ENCODE measurements at places on chromosomes 11 and 22. TPM values are rescaled to one million over a fixed set of nuclear protein-coding genes. Genes with fewer than 3 reads are reported as not detected.

DNA sequence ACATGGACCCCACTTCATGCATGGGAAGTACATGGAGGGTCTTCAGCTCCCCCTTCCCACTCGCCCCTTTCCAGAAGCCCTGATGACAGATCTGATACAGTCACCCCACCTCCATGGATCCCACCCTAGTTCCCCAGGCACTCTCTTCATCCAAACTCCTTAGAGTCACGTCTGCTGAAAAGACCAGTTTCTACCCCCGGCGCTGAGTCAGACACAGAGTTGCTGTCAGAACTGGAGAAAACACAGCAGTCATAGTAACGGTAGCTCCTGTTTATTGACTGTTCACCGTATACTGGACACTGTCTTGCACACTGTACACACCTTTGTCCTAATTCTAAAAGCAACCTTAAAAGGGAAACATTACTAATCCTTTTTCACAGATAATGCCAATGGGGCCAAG is 29.1 kb downstream of the DRD2 start:
- DNase-seq: peak; percentile 77

GUCY1A2 gene
- 0.39 TPM for total RNA-seq

- DNase-seq: no peak
Observed at GRCh38 chr11:66293777-66294625, 2.3 kb downstream of the TMEM151A start.

DNA sequence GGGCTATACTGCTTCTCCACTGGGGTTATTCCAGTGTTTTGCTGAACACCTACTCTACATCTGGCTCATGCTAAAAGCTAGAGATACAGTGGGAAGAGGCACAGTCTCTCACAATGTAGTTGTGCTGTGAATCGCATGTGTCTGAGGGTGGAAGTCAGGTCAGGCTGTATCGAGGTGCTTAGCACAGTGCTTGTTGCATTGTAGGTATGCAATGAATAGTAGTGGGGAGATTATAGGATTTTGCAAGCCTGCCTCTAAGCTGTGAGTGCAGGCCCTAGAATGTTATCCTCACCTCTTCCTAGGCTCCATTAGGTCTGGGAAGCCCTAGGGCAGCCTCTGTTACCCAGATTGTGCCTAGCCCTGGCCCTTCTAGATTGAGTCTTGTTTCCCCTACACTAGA is 37.4 kb downstream of the MYO18B start:
- DNase-seq: no peak

DNA sequence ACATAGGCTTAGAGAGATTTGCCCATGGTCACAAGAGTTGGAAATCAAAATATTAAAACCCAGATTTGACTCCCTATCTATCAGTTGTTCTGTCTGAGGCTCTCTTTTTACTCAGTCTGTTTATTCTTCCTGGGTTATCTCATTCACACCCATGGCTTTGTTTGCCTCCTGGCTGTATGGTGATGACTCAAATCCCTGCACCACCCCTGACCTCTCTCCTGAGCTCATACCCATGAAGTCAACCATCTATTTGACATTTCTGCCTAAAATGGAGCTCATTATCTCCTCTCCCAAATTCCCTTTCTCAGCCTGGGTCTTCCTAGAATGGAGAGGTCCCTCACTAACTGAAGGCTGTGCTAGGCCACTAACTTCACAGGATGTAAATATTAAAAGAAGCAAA is 27.8 kb upstream of the CCDC134 start:
- peak; percentile 65 for DNase-seq

NLRP14 gene
- not detected for total RNA-seq

GRCh38 chr11:92152245-92152644 is 72.4 kb upstream of the FAT3 start:
- DNase-seq: no peak

GRCh38 chr11:134363161-134363560 is 31.4 kb downstream of the GLB1L2 start:
- DNase-seq: no peak

DNA sequence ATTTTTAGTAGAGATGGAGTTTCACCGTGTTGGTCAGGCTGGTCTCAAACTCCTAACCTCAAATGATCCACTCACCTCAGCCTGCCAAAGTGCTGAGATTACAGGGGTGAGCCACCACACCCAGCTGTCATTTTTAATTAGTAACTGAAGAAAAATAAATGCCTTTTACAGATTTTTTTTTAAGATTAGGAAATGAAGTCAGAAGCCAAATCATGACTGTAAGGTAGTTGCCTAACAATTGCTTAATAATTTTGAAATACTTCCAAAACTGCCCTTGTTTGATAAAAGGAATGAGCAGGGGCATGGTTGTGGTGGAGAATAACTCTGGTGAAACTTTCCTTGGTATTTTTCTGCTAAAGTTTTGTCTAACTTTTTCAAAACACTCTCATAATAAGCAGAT is 98.9 kb upstream of the SLC5A12 start:
- DNase-seq: peak; percentile 6

- DNase-seq: peak; percentile 54
Observed at GRCh38 chr11:47948137-47948536, 32.2 kb upstream of the PTPRJ start.

GRCh38 chr11:120238968-120239620 is 846 bp upstream of the POU2F3 start:
- DNase-seq: no peak

DNA sequence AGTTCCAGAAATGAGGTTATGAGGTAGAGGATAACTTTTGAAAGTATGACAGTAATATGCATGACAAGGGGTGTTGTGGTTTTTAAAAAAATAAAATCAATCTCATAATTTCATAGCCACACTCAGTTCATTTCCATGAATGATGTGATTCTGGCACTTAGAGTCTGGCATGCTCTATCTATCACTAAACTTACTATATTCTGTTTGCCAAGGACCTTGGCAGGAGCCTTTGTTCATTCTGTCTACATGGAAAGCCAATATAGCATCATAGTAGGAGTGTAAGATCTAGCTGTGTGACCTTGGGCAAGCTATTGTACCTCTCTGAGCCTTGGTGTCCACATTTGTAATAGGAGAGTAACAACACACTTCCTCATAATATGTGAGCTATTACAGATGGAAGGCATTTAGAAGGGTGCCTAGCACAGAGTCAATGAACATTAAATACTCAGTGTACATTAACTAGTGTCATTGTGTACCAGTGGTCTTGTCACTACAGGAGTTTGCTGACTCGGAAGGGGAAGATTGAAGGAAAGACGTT is 507.6 kb downstream of the SOX6 start:
- no peak for DNase-seq

TTC36 gene
- 0.32 TPM for total RNA-seq

MUC15 gene
- 6.0 TPM for total RNA-seq

- peak; percentile 34 for DNase-seq
Observed at GRCh38 chr11:61160487-61161189, 588 bp downstream of the VPS37C start.

TIGD3 gene
- total RNA-seq: 1.7 TPM

DNA sequence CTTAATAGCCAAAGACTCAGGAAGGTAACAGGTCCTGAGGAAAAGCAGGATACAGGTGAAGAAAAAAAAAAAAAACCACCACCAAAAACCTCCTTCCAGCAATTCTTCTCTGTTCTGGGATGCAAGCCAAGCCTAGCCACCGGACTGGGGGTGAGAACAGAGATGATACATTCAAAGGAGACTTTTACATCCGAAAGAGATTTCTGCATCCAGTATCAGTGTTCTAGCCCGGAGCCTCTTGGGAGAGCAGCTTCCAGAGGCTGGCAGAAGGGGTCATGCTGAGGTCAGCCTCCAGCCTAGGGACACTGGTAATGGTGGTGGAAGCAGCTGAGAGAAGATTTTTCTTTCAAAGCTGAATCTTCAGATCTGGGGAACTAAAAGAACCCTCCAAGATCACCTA is 76.2 kb downstream of the KCNC1 start:
- peak; percentile 80 for DNase-seq

DNA sequence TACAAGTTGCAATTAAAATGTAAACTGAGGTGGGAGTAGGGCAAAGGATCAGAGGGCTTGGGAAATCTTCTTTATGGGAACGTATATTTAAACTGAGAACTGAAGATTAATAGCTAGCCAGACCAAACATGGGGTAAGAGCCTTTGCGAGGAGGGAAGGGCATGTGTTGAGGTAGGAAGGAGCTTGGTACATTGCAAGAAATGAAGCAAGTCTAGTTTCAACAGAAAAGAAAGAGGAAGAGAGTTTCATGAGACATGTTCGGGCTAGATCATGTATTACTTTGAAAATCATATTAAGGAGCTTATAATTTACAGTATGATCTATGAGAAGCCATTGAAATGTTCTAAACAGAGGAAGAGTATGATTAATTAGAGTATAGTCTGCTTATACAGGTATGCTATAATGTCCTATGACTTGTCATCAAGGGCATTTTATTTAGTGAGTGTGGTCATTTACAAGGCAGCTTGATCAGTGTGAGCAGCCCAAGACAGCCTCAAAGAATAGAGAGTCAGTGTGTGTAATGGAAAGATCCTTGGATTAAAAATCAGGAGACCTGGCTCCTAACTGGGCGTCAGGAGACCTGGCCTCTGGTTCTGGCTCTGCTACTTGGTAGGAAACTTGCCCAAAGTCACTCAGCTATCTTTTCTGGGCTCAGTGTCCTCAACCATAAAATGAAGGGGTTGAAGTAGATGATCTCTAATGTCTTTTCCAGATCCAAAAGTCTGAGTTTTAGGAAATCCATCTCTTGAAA is 10.9 kb downstream of the GAS2 start:
- DNase-seq: no peak

DNA sequence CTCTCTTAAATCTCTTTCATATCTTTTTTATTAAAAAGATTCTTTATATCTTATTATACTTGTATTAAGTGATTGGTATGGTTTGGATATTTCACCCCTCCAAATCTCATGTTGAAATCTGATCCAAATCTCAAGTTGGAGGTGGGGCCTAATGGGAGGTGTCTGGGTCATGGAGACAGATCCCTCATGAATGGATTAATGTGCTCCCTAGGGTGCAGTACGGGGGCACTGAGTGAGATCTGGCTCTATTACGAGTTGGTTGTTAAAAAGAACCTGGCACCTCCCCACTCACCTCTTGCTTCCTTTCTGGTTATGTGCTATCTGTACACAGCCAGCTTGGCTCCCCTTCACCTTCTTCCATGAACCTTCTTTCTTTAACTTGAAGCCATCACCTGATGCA is 149.6 kb downstream of the CWF19L2 start:
- no peak for DNase-seq

GRCh38 chr11:2777386-2777785 is 77.6 kb upstream of the KCNQ1OT1 start:
- peak; percentile 83 for DNase-seq

MS4A12 gene
- 0.27 TPM for total RNA-seq

DEFB131B gene
- not detected for total RNA-seq

DNA sequence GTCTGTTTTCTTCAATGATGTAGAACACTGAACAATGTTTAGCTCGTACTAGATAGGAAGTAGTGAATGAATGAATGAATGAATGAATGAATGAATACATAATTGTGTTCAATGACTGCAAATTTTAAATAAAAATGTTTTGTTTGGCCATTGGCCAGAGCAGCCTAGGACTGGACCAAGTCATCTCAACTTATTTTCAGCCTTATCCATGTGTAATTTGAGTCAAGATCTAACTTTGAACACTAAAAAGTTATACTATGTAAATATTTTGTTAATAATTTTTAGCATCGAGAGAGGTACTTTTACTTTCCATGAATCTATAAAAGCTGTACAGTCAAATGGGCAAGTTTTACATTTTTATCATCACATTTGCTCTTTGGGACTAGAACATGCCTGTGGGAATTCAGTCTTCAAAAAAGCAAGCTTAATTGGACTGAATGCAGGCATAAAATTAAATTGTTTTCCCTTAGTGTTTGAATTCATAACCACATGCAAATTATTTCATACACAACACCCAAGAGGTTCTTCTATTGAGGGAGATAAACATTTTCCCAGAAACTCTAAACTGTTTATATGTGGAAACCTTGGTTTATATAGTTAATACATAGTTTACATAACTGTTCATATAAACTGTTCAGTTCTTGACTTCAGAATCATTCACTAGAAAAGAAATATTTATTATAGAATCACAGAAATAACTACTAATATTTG is 222.1 kb upstream of the ANO3 start:
- no peak for DNase-seq

GRCh38 chr11:93028960-93029522 is 59.6 kb downstream of the MTNR1B start:
- DNase-seq: no peak

DNA sequence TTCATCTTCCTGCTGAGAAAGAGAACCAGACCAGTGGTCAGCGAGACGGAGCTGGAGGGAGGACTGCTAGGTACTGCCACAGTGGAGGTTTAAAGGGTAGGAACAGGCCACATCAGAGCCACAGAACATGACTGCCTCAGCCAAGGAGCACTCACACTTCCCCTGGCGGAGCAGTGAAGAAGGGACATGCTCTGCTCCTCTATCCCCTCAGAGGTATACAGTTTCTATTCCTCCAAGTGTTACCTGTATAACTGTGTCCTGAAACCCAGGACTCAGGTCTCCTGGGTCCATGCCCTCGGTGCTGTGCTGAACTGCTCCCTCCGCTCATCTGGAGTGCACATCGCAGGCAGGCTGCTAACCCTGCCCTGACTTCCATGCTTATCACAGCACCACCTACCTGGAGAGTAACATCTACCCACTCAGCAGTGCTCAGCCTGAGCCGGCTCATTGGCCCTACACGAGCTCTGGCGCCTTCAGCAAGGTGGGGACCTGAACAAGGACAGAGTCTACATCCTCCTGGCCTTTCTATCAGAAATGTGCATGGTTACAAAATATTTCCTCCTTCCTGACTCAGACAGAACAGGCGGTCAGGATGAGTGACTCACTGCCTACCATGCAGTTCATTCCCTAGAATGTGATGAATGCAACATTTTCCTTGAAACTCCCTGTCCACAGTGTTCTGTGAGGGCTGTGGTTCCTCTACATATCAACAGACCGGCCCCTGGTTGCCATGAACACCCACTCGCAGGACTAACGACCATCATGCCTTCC is 52.9 kb downstream of the C11orf58 start:
- DNase-seq: peak; percentile 98

DNA sequence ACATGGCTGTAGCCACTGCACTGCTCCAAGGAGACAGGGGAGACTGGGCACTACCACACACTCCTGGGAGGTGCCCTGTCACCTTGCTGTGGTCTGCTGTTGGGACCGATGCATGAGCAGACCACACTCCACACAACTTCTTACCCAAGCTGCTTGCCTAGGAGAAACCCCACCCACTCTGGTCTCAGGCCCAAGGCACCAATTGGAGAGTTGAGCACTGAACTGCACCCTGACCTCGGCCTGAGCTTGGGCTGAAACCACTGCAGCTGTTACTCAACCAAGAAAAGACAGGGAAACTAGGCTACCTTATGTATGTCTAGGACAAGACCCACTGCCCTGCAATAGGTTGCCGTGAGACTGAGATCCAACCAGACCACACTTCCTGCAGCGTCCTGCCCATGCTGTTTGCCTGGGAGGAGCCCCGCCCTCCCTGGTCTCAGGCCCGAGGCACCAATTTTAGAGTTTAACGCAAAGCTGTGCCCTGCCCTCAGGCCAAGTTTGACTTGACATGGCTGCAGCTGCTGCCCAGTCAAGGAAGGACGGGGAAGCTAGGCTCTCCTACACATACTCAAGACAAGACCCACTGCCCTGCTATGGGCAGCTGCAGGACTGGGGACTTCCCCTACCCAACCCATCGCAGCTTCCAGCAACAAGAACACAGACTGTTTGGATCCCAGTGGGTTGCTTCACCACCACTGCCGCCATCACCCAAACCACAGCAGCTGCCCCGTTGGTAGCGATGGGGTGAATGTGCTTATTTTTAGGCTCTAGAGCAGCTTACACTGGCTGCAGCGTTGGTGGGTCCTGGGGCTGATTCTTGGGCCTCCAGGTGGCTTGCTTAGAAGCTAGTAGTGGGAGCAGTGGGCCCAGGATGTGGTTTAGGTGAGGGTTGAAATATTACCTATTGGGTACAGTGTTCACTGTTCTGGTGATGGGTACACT is 66.8 kb downstream of the BRD1 start:
- no peak for DNase-seq

GRCh38 chr11:40328890-40329614 is 1130.4 kb downstream of the LRRC4C start:
- DNase-seq: peak; percentile 99

MGAT3 gene
- total RNA-seq: not detected

Measured in M059J (cell line).